Activated CD8-positive, alpha-beta memory T cell treated with anti-CD3 and anti-CD28 coated beads, Interleukin-2, amount 10 ng/mL, durations not matched to agents 7 days and 5 days (primary cell): ENCODE measurements at places on chromosomes 3 and 15. TPM values are rescaled to one million over a fixed set of nuclear protein-coding genes. Genes with fewer than 3 reads are reported as not detected.

The SLC12A1 gene
- total RNA-seq, result not detected

The TMCO5A gene
- not detected for total RNA-seq

The HHATL gene
- not detected for total RNA-seq

The ACKR2 gene
- 2.3 TPM for total RNA-seq

The SPINK8 gene
- total RNA-seq, result not detected

The FGD5 gene
- total RNA-seq, result not detected

The PRTG gene
- not detected for total RNA-seq

The BCL2A1 gene
- 13.8 TPM for total RNA-seq

The ECE2 gene
- total RNA-seq, result not detected

The IQCB1 gene
- total RNA-seq, result 34.7 TPM

The NECTIN3 gene
- 16.9 TPM for total RNA-seq

The GRAMD1C gene
- total RNA-seq, result 0.40 TPM

The GOLGA6C gene
- total RNA-seq, result not detected

The ISL2 gene
- 3.2 TPM for total RNA-seq

The POLR2H gene
- total RNA-seq, result 84.3 TPM

The SERINC4 gene
- 0.30 TPM for total RNA-seq

The ZIC1 gene
- total RNA-seq, result not detected

The P2RY14 gene
- total RNA-seq, result 4.7 TPM

The SMAD6 gene
- total RNA-seq, result 0.14 TPM

The ATP13A5 gene
- not detected for total RNA-seq

The P3H2 gene
- not detected for total RNA-seq

The LRRN1 gene
- total RNA-seq, result 0.21 TPM

The DGKG gene
- 0.20 TPM for total RNA-seq

The BOC gene
- not detected for total RNA-seq

The P2RY13 gene
- not detected for total RNA-seq

The NEK10 gene
- total RNA-seq, result 0.70 TPM

The KLHL6 gene
- total RNA-seq, result 31.5 TPM

The RAD54L2 gene
- 34.0 TPM for total RNA-seq

The GPR62 gene
- total RNA-seq, result not detected

The BCHE gene
- not detected for total RNA-seq

The CAMKV gene
- not detected for total RNA-seq

The LTF gene
- total RNA-seq, result not detected
